NCI-H1417 treated with DMSO at 0.1 percent for 48 hours (cell line): ENCODE measurements at places on chromosomes 11 and 22.

DNA sequence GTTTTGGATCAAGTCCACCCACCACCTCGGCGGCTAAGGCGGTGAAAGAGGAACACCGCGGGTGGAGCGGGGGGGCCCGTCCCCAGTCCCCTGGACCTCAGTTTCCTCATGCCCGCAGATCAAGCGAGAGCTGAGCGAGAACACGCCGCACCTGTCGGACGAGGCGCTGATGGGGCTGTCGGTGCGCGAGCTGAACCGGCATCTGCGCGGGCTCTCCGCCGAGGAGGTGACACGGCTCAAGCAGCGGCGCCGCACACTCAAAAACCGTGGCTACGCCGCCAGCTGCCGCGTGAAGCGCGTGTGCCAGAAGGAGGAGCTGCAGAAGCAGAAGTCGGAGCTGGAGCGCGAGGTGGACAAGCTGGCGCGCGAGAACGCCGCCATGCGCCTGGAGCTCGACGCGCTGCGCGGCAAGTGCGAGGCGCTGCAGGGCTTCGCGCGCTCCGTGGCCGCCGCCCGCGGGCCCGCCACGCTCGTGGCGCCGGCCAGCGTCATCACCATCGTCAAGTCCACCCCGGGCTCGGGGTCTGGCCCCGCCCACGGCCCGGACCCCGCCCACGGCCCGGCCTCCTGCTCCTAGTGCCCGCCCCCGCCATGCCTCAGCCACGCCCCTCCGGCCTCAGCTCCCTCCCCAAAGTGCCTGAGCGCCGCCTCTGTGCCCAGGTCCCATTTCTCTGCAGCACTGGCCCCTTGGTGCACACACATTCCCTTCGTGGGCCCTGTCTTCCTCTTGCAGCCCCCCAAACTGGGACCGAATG is 12.7 kb downstream of the MAFF start:
- DNase-seq, result no peak

GRCh38 chr11:106447631-106448191 is 370.2 kb downstream of the AASDHPPT start:
- no peak for DNase-seq

- DNase-seq, result no peak
Observed at GRCh38 chr11:33063326-33063881, 24.0 kb downstream of the TCP11L1 start.

DNA sequence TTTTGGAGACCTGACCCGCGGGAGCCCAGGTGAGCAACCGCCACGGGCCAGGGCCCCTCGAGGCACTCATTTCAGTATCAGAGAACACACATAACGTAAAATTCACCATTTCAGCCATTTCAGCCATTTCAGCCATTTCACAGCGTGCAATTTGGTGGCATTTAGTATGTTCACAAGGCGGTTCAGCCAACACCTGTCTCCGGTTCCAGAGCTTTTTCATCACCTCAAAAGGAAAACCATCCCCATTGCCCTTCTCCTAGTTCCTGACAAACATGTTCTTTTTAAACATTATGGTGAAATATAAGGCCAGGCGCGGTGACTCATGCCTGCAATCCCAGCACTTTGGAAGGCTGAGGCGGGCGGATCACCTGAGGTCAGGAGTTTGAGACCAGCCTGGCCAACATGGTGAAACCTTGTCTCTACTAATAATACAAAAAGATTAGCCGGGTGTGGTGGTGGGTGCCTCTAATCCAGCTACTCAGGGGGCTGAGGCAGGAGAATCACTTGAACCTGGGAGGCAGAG is 119.3 kb downstream of the KCNQ1 start:
- DNase-seq, result no peak

DNA sequence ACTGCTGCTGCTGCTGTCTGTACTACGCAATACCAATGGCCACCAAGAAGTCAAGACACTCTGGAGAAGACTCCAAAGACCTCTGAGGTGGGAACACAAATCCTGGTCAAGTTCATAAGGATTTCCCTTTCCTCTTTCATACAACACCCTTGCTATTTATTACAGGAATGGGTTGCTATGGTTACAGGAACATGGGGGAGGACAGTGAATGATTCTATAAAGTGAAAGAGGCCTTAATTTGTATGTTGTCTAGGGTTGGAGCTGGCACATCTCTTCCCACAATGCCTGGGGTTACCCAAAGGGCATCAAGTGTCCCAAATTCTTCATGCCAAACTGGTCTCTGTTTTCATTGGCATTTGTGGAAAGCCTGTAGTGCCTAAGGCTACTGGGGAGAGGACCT is 11.4 kb upstream of the SEC14L3 start:
- no peak for DNase-seq

- no peak for DNase-seq
Observed at GRCh38 chr11:60242740-60243239, at the start of gene MS4A4E. Gene MS4A4E, minus strand, starts transcription at chr11:60243137. Its CDS starts 13,082 bp downstream, at chr11:60230055.

DNA sequence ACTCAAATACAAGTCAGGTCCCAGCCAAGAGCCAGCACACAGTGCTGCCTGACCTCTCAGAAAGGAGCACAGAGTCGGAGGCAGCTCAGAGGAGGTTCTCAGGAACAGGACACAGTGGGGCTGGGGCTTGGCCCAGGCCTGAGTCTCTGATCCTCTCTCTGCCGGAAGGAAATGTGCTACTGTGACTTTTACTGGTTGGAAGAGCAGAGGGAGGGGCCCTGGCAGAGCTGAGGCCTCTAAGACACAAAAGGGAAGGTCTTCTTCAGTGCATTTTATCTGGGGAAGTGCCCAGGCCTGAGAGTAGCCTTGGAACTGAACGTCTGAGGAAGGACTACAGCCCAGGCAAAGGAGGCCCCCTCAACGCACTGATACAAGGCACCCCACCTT is 16.2 kb upstream of the CASTOR1 start:
- no peak for DNase-seq

GRCh38 chr22:42076764-42077485 is 2.6 kb upstream of the SMDT1 start:
- DNase-seq, result no peak

DNA sequence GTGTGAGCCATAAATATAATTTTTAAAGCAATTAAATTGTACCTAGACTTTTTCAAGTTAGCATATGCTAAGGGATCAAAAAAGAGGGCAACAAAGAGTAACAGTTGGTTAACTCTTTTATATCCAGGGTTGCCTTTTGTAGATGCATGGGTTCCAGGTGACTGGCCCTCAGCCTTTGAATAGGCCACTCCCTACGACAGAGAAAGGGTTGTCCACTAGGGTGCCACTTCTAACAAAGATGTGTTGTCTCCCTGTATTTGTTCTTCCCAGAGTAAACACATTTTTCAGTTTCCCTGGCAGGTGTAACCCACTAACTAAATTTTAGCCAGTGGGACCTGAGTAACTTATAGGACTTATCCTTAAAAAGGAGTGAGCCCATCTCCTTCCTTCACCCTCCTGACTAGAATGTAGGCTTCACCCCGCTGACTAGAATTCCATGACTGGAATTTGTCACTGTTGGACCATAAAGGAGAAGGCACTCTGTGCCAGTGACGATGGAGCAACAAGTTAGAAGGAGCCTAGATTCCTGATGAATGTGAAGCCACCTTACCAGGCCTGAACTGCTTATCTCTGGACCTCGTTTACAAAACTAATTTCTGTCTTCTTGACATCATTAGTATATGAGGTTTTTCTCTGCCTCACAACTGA is 16.6 kb downstream of the TUG1 start:
- no peak for DNase-seq

- no peak for DNase-seq
Observed at GRCh38 chr11:11157185-11157584, 195.9 kb downstream of the CSNK2A3 start.

DNA sequence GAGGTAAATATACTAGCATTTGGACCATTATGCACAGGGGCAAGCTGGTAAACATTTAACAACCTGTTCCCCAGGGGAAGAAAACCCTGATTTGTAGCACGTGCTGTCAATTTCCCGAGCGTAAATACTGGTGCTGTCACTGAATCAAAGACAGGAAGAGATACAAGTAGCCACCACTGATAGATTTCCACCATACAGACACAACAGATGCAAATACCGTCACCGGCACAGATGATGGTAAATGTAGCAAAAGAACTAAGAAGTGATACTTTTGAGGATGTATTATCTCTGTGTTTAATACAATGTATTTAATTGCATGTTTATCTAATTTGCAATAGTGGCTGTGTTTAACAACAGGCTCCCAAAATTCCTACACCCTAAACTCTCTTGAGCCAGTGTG is 39.6 kb downstream of the SHISAL1 start:
- no peak for DNase-seq

- no peak for DNase-seq
Observed at GRCh38 chr22:27988704-27989103, 69.6 kb upstream of the PITPNB start.

- no peak for DNase-seq
Observed at GRCh38 chr11:113351480-113351879, 36.1 kb upstream of the ANKK1 start.

- peak; percentile 41 for DNase-seq
Observed at GRCh38 chr11:118530180-118530682, 761 bp upstream of the TMEM25 start.

- DNase-seq, result no peak
Observed at GRCh38 chr11:34114471-34114870, 9.0 kb downstream of the NAT10 start.

- no peak for DNase-seq
Observed at GRCh38 chr11:23556163-23556750, 696.0 kb upstream of the CCDC179 start.

GRCh38 chr11:60887556-60887955 is 18.8 kb downstream of the PRPF19 start:
- no peak for DNase-seq

DNA sequence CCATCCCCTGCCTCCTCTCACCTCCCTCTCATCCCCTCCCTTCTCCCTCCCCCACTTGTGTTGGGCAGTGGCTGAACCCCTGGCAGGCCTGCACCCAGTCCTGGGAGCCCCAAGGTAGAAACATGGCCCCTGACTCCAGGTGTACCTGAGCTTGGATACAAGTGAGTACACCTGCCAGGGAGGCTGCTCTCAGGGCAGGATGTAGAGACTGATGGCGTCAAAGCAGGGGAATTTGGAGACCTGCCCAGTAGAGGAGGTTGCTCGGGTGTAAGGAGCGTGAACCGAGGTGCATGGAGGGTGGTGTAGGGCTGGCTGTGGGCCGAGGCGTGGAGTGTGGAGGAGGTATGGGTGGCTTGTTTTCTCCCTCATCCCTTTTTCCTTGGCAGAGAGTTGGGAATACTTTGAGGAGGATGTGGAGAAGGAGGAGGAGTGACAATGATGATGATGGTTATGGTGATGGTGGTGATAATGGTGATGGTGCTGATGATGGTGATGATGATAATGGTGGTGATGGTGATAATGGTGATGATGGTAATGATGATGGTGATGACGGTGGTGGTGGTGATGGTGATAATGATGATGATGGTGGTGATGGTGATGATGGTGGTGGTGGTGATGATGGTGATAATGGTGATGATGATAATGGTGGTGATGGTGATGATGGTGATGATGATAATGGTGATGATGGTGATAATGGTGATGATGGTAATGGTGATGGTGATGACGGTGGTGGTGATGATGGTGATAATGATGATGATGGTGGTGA is 12.3 kb downstream of the MRGPRG start:
- DNase-seq, result no peak

GRCh38 chr22:28220626-28221363 is 301.7 kb upstream of the PITPNB start:
- DNase-seq, result no peak

DNA sequence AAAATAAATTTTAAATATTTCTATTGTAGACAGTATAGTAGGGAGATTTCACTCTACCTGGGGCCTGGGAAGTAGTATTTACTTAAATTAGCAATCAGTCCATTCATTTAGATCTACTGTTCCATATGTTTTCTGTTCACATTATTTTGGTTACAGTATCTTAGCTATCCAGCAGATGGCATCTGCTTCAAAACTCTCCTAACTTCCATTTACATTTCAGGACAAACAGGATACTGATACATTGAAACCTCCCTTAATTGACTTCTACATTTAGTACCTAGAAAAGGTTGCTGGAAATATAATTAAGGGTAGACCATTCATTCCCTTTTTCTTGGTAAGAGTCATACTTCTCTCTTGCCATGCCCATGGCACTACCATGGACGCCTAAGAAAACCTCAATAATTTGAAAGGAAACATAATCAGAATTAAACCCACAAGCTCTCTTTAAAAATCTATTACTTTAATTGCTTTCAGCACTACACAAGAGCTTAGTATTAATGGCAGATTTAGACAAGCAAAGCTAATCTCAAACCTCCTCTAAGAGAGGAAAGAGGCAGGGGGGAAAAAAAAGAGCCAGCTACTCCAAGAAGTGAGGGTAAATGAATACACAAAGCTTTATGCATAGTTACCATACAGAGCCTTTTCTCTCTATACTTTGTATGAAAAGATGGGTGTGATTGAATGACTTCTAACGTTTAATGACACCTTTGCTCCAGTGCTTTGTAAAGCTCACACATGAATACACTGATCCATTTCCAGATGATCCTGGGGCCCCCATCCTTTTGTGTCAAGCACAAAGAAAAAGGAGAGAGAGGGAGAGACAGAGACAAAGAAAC is 131.2 kb upstream of the MTMR2 start:
- DNase-seq, result peak; percentile 9

DNA sequence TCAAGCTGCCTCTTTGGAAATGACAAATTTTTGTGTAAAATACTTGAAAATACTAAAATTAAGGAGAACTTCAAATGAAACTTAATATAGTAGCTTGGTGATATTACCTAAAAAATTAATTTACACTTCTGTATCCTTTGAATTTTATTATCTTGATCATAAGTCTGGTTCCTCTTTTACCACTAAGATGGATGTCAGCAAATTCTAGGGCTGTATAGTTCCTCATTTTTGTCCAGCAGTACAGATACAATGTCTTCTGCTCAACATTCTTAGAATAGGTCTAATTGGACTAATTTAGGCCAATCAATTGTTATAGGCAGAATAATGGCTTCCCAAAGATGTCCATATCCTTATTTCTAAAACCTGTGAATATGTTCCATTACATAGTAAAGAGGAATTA is 1298.0 kb upstream of the RAG2 start:
- no peak for DNase-seq

- DNase-seq, result no peak
Observed at GRCh38 chr11:102883141-102883540, 8.4 kb upstream of the MMP12 start.

GRCh38 chr11:1162138-1162475 is 4.4 kb downstream of the MUC5AC start:
- DNase-seq, result no peak

- no peak for DNase-seq
Observed at GRCh38 chr11:28274216-28274615, 166.0 kb downstream of the METTL15 start.
